Stimulated activated CD4-positive, alpha-beta T cell treated with anti-CD3 and anti-CD28 coated beads, Interleukin-15, amount 100 ng/mL, for 24 hours (primary cell): ENCODE measurements at places on chromosomes 5 and 9.
A peak's percentile ranks its signal among the peaks of the same experiment; 100 is the strongest.

GRCh38 chr9:32723789-32724325 is 59.5 kb upstream of the TMEM215 start:
- no peak for DNase-seq

GRCh38 chr5:5755888-5756287 is 333.4 kb downstream of the ICE1 start:
- no peak for DNase-seq

DNA sequence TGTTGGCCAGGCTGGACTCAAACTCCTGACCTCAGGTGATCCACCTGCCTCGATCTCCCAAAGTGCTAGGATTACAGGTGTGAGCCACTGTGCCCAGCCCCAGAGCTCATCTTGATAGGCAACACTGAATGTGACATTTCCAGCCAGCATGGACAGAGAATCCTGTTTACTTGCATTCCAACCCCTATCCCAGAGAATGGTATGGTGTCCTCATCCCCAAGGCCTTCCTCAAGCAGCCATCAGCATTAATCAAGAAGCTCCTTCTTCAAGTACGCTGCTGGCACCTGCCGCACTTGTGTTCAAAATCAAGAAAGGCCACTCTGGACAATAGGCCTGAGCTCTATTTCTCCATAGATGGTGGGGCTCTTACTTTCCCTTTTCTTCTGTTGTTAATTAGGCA is 40.2 kb downstream of the STARD4 start:
- DNase-seq: no peak

DNA sequence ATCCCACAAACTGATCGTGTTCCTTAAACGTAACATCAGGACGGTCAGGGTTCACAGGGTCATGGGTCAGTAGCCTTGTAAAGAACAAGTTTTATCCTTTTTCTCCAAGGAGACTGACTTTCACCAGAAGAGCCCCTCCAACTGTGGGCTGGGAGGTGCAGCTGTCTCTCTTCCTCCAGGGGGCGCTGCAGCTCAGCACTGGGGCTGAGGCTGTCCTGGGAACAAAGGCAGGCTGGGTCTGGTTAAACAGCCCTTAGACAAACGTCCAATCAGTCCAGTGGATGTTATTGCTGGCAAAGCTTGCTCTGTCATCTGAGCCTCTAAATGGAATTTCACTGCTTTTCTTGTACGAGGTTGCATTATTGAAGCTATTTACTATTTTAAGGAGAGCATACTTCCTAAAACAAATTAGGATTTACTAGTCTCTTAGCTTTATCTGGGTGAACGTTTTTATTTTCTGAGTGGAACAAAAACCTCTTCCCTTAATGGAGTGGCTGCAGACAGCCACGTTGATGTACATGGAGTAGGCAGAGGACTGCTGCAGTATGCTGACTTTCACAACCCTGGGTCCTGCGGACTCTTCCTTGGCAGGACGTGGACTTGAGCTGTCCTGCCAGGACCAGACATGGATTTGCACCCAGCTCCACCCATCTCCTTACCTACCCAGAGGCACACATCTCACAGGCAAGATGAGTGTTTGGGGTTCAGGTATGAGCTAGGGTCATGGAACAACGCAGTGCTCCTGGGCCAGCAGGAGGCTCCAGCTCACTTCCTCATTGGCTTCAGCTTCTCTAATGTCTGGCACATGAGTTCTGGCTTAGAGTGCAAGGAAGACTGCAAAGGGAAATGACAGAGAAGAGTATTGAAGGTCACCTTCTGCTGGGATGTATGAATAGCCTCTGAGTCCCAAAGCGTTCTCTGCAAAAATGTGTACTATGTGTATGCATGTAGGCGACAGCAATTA is 7.8 kb downstream of the EXOSC2 start:
- peak; percentile 80 for DNase-seq

- no peak for DNase-seq
These were observed 84.3 kb downstream of the SLF1 start for GRCh38 chr5:94702729-94703128.

DNA sequence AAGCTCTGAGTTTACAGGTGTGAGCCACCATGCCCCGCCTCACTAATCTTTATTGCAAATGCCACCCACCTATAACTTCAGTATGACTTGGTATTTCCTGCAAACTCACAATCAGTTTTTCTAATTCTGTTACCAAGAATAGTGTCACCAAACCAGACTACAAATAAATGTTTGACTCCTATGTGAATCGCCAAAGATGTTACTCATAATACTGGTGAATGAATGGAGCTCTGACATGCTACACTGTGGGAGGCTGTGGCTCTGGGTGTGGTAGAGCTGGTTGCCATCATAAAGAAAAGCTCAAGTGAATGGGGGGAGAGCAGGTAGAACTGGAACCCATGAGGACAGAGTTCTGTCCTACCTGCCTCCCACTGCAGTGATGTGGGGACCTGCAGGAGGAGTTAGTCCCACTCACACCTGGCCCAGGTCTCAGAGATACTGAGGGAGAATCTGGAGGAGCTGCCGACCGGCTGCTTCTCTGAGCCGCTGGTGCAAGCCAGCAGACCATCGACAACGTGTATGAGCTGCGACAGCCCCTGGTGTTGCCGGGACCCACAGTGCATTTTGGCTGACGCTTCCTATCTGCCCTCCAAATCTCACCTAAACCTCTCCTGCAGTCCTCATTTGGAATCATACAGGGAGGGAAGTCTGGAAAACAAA is 95.7 kb downstream of the ENTREP1 start:
- DNase-seq: no peak
